MCF 10A (cell line): ENCODE measurements at places on chromosomes 2 and 18. TPM values are rescaled to one million over a fixed set of nuclear protein-coding genes. Genes with fewer than 3 reads are reported as not detected.

HIBCH gene
- 14.7 and 16.2 TPM in 2 replicates for total RNA-seq

CLHC1 gene
- total RNA-seq = 32.8 and 35.4 TPM in 2 replicates

CRYGC gene
- not detected in 2 replicates for total RNA-seq

HRH4 gene
- 0.10 and 0.16 TPM in 2 replicates for total RNA-seq

CENPA gene
- 19.7 and 35.1 TPM in 2 replicates for total RNA-seq

PXDN gene
- total RNA-seq = 96.1 and 114 TPM in 2 replicates

CYTIP gene
- total RNA-seq = 0.19 TPM in 1 of 2 replicates, not detected in the other

LOXHD1 gene
- total RNA-seq = not detected in 2 replicates

TCF23 gene
- not detected in 2 replicates for total RNA-seq

AGFG1 gene
- 74.2 and 86.1 TPM in 2 replicates for total RNA-seq

FOXI3 gene
- not detected in 2 replicates for total RNA-seq

SS18 gene
- total RNA-seq = 89.9 and 103 TPM in 2 replicates

PLGLB1 gene
- 0.74 and 0.84 TPM in 2 replicates for total RNA-seq

RAB6C gene
- not detected in 2 replicates for total RNA-seq

DNA sequence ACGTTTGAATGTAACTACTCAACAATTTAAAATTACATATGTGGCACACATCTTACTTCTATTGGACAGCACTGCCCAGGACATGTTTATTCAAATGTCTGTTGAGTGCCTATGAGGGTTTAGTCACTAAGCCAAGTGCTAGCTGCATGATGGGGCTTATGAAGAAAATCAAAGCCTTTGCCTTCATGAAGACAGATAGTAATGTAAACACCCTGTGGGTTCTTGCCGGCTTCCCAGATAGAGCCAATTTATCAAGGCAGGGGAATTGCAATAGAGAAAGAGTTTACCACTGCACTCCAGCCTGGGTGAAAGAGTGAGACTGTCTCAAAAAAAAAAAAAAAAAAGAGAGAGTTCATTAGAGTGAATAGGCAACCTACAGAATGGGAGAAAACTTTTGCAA, 43.7 kb upstream of the NEB start:
- H3K27ac ChIP-seq = no peak overlapping the region
- H3K36me3 ChIP-seq = peaks cover 12% of the 10 kb centered on the region
- no peaks in the 10 kb centered on the region for H3K27me3 ChIP-seq
- H3K4me1 ChIP-seq = peaks cover 15% of the 10 kb centered on the region

DNA sequence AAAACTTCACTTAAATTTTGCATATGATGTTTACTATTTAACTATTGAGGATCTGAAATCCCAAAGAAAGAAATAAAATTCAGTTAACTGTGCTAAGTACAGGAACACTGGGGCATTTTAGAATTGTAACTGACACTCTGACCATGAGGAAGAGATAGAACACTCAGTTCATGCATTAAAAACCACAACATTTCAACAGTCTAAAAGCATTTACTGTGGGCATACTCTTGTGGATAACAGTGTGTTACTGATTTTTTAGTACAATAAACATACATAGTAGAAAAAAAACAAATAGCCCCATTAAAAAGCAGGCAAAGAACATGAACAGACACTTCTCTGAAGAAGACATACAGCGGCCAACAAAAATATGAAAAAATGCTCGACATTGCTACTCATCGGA, 1122.7 kb upstream of the PIK3C3 start:
- no peaks in the 10 kb centered on the region for H3K36me3 ChIP-seq
- no peak overlapping the region for H3K4me3 ChIP-seq
- H3K27me3 ChIP-seq = no peaks in the 10 kb centered on the region
- DNase-seq = peak; percentile 10
- peak overlapping the region; percentile 79 for H3K27ac ChIP-seq

DNA sequence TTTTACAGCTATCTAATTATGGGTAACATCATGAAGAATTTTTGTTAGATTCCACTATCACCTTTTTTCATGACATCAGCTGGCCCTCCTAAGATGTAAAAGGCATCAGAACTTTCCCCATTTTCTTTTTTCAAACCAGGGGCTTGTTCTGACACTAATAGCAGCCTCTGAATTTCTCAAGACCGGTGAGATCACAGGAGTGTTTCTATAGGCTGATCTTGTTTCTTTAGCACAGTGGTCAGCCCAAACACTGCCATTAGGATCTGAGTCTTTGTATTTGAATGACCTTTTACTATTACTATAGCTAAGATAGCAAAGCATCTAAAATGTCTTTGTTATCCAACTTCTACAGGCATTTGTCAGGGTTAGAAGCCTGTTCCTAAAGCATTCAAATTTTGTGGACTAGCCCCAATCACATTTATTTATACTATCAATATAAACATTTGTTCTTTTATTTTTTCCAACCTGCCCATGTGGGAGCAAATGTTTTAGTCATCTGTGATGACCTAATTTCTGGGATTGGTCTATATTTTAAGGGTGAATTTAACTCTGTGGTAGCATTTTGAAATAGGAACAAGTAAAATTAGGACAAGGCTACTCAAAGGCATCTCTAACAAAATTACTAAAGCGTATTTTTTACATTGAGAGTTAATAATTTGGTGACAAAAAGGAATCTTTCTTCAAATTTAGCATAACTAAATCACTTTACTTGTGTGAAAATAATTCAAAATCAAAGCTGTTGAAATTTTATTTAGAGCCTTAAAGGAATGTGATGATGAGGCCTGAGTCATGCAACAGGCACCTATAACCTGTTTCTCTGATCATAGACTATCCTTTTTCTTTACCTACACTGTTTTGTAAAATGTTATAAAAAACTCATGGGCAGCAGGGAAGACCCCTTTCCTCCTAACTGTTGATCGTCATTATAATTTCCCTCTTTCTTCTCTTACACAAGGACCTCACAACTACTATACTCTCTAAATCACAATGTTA, 39.3 kb downstream of the ZAP70 start:
- DNase-seq = no peak
- no peak overlapping the region for H3K27ac ChIP-seq
- peaks cover 29% of the 10 kb centered on the region for H3K36me3 ChIP-seq
- no peak overlapping the region for H3K4me3 ChIP-seq

- no peak overlapping the region for H3K27ac ChIP-seq
- no peak overlapping the region for H3K4me3 ChIP-seq
- H3K4me1 ChIP-seq = peaks cover 6% of the 10 kb centered on the region
- H3K27me3 ChIP-seq = no peaks in the 10 kb centered on the region
- no peaks in the 10 kb centered on the region for H3K36me3 ChIP-seq
These were observed 439.3 kb upstream of the MAP2 start for GRCh38 chr2:208984376-208985090.

- no peak for DNase-seq
- peaks cover 90% of the 10 kb centered on the region for H3K27me3 ChIP-seq
- no peaks in the 10 kb centered on the region for H3K4me1 ChIP-seq
- H3K4me3 ChIP-seq = no peak overlapping the region
These were observed 26.5 kb downstream of the AQP12B start for GRCh38 chr2:240655931-240656886.

GRCh38 chr2:99697811-99698568, 208.2 kb upstream of the REV1 start:
- H3K27ac ChIP-seq = no peak overlapping the region
- H3K4me1 ChIP-seq = peaks cover 22% of the 10 kb centered on the region
- DNase-seq = peak; percentile 82
- no peaks in the 10 kb centered on the region for H3K27me3 ChIP-seq
- H3K36me3 ChIP-seq = no peaks in the 10 kb centered on the region
- H3K4me3 ChIP-seq = no peak overlapping the region

DNA sequence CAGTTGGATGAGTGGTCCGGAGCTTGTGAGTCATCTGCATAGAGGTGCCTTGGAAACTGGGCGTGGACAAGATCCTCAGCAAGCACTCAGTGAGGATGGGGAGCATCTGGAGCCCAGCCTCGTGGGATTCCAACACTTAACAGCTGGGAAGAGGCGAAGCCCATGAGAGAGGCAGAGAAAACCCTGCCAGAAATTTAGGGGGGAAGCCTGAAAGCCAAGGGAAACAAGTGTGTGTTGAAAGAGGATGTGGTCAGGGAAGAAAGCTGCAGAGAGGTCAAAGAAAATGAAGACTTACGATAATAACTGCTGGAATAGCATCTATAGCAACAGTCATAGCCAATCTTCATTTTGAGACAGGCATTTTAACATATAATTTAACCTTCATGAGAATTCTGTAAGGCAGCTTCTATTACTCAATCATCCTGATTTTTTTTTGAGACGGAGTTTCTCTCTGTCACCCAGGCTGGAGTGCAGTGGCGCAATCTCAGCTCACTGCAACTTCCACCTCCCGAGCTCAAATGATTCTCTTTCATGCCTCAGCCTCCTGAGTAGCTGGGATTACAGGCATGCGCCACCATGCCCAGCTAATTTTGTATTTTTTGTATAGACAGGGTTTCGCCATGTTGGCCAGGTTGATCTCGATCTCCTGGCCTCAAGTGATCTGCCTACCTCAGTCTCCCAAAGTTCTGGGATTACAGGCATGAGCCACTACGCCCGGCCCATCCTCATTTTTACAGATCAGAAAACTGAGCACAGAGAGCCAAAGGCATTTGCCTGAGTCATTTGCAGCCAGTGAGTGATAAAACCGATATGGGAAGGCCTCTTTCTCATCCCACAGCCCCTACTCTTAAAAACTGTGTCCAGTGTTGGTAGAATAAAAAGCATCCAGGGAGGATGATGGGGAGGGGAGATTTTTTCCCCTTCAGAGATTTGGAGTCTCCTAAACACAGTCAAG, 214.4 kb upstream of the EPAS1 start:
- no peak overlapping the region for H3K27ac ChIP-seq
- H3K36me3 ChIP-seq = no peaks in the 10 kb centered on the region
- peak; percentile 89 for DNase-seq
- peaks cover 14% of the 10 kb centered on the region for H3K4me1 ChIP-seq

GRCh38 chr2:173451118-173451517, 96.4 kb downstream of the CDCA7 start:
- H3K4me3 ChIP-seq = no peak overlapping the region
- H3K27ac ChIP-seq = no peak overlapping the region
- H3K27me3 ChIP-seq = peaks cover 37% of the 10 kb centered on the region
- no peak for DNase-seq
- H3K36me3 ChIP-seq = no peaks in the 10 kb centered on the region

- peak; percentile 62 for DNase-seq
- H3K36me3 ChIP-seq = no peaks in the 10 kb centered on the region
- H3K4me3 ChIP-seq = no peak overlapping the region
- H3K27me3 ChIP-seq = no peaks in the 10 kb centered on the region
- peaks cover 14% of the 10 kb centered on the region for H3K4me1 ChIP-seq
These were observed 224.4 kb upstream of the APCDD1 start for GRCh38 chr18:10230072-10230471.

DNA sequence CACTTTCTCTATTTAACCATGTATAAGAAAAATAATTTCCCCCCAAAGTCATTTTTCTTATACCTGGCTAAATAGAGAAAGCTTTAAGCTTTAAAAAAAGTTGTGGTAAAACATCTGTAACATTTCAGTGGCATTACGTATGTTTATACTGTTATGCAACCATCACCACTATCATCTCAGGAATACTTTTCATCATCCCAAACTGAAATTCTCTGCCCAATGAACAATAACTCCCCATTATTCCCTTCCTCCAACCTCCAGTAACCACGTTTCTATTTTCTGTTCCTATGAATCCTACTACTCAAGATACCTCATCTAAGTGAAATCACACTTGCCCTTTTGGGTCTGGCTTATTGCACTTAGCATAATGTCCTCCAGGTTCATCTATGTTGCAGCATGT, 1.7 kb upstream of the SLC3A1 start:
- no peak for DNase-seq
- H3K4me1 ChIP-seq = peaks cover 11% of the 10 kb centered on the region

- peaks cover 7% of the 10 kb centered on the region for H3K4me1 ChIP-seq
- H3K36me3 ChIP-seq = no peaks in the 10 kb centered on the region
- no peak overlapping the region for H3K27ac ChIP-seq
These were observed 147.9 kb downstream of the LNPK start for GRCh38 chr2:175854129-175854528.

DNA sequence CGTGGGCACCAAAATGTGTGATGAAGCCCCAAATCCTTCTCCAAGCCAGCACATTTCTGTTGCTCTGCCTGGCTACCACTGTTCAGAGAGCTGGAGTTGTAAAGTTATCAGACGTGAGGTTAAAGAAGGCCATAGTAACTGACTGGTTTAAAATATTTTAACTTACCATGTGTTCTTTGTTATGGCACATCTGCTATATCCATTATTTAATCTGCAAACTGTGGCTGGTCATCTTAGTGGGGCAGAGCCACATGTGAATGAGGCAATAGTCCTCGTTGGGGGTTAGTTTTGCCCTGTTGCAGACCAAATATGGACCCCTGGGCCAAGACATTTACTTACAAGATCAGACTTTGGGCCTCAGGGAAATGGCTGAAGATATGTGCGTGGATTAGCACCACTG, 214.4 kb upstream of the RASGRP3 start:
- no peaks in the 10 kb centered on the region for H3K27me3 ChIP-seq
- peaks cover 6% of the 10 kb centered on the region for H3K4me1 ChIP-seq
- no peak overlapping the region for H3K27ac ChIP-seq
- H3K36me3 ChIP-seq = peaks cover 19% of the 10 kb centered on the region

DNA sequence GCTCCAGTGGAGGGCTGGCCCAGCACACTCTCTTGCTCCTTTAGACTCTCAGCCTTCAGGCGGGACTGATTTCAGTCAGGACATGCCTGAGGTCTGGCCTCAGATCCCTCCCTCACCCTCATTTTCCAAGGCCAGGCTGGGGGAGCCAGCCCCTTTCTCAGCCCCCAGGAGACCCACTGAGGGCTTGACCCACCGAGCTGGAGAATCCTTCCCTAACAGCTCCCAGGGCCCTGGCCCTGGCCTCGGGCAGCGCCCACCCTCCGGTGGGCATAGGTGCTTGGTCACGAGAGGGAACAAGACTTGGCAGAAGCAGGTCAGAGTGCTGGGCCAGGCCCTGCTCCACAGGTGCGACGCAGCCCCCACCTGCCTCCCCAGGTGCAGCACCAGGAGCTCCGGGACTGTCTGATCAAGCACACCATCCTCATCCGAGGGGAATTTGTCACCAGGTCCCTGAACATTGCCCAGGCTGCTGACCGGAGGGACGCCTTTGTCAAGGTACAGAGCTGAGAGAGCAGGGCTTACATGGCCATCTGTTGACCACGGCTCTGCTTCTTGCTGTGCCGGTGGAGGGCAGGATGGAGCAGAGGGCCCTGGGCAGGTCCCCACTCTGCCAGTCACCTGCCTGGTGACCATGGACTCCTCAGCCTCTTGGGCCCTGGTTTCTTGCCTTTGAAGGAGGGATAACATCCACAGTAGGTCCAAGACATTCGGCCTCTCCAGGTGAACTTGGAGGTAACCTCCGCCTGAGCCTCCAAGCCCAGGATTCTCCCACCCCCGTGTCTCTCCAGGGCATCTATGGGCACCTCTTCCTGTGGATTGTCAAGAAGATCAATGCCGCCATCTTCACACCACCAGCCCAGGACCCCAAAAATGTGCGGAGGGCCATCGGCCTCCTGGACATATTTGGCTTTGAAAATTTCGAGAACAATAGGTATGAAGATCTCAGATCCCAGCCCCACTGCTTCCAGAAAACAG, 46.3 kb downstream of the MYO7B start:
- no peaks in the 10 kb centered on the region for H3K36me3 ChIP-seq
- no peaks in the 10 kb centered on the region for H3K27me3 ChIP-seq
- H3K4me3 ChIP-seq = no peak overlapping the region
- DNase-seq = no peak
- no peak overlapping the region for H3K27ac ChIP-seq

GRCh38 chr18:53148123-53148522, 808.1 kb downstream of the DCC start:
- no peaks in the 10 kb centered on the region for H3K36me3 ChIP-seq
- DNase-seq = no peak
- H3K4me3 ChIP-seq = no peak overlapping the region
- no peak overlapping the region for H3K27ac ChIP-seq
- H3K27me3 ChIP-seq = no peaks in the 10 kb centered on the region

GRCh38 chr18:58638441-58638840, 9.6 kb upstream of the ALPK2 start:
- DNase-seq = no peak
- peaks cover 10% of the 10 kb centered on the region for H3K4me1 ChIP-seq
- H3K4me3 ChIP-seq = no peak overlapping the region
- no peak overlapping the region for H3K27ac ChIP-seq

- no peaks in the 10 kb centered on the region for H3K4me1 ChIP-seq
- no peak for DNase-seq
- H3K36me3 ChIP-seq = no peaks in the 10 kb centered on the region
- H3K27ac ChIP-seq = no peak overlapping the region
These were observed 570.5 kb upstream of the SOX11 start for GRCh38 chr2:5121642-5122041.
